ENCODE measurements at places on chromosomes 5 and 9. TPM values are rescaled to one million over a fixed set of nuclear protein-coding genes. Genes with fewer than 3 reads are reported as not detected.

DNA sequence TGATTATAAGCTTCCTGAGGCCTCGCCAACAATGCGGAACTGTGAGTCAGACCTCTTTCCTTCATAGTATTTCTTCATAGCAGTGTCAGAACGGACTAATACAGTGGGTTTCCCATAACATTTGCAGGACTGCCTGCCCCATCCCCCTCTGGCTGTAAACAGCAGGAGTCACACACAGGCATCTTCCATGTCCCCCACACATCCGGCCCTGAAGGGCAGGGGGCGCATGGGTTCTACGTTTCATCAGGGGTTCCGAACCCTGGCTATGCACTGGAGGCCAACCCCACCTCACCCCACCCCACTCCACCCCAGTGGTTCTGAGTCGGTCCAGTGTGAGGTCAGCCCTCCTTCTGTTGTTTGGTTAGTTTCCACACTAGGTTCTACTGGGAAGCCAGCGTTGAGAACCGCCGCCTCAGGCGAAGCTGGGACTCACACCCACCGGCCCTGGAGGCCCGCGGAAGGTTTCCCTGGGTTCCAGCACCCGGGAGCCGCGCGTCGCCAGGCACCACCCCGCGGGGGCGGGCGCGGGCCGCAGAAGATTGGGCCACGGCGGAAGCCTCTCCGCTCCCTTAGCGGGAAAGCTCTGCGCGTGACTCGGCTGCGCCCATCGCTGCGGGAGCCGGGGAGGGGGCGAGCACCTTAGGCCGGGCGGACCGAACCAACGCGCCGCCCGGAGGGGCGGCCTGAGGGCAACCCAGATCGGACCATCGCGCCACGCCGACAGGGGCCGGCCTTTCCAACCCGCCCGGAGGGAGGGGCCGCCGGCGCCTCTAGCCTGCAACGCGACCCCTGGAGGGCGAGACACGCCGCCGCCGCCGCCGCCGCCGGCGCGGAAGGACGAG is at the start of gene RUSC2:
RUSC2 (plus strand) TSS at position 799 of the 842 bp plus-strand sequence. CDS start 56,411 bp downstream, outside the sequence.
- peak; percentile 60 for DNase-seq

- DNase-seq = no peak
Measured at GRCh38 chr9:90998573-90998972, 197.0 kb downstream of the SYK start.

GRCh38 chr9:85200726-85201404 is 531.3 kb downstream of the NTRK2 start:
- DNase-seq = no peak

The ANKRD34B gene
- not detected for polyA plus RNA-seq

GRCh38 chr5:61631438-61631941 is 299.4 kb downstream of the ZSWIM6 start:
- no peak for DNase-seq

The TLX3 gene
- not detected for polyA plus RNA-seq

GRCh38 chr5:17918373-17919104 is 284.3 kb downstream of the TAF11L14 start:
- no peak for DNase-seq

GRCh38 chr5:172453986-172454357 is 353 bp downstream of the SH3PXD2B start:
- no peak for DNase-seq

- DNase-seq = no peak
Measured at GRCh38 chr5:157890836-157891597, 32.1 kb upstream of the CLINT1 start.

The HINT1 gene
- 335 TPM for polyA plus RNA-seq

GRCh38 chr9:128921881-128922763 is 1.3 kb downstream of the PHYHD1 start:
- DNase-seq = no peak

The EPB41L4B gene
- 0.48 TPM for polyA plus RNA-seq

DNA sequence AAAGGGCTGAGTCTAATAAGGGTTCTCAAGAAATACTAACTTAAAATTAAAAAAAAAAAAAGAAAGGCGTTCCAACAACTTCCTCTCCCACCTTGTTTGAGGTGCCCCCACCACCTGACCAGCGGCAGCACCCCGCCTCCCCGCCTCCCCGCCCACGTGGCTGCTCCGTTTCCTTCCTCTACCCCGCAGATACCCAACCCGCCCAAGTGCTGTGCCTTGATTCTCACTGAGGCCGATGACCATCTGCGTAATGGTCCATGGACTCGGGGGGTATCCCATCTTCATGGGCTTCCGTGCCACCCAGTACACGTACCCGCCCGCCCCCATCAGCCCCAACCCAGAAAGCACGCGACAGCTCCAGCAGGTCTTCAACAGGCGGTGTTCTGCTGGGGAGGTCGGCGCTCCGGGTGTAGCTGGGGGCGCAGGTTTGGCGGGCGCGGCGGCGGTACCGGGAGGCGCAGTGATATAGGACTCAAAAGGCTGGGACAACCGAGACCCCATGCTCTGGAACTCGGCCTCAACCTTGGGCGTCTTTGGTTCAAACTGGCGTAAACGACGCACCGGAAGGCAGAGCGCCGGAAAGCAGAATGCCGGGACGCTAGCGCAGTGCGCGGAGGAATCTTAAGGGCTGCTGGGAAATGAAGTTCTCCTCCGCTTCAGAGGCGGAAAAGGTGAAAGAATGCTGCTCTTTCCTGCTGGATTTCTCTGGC is at the start of gene DMAC1:
DMAC1 (minus strand) TSS at position 545 of the 710 bp plus-strand sequence; CDS start at position 501, 44 bp downstream.
- DNase-seq = peak; percentile 31

The PTPN3 gene
- polyA plus RNA-seq = 1.4 TPM

GRCh38 chr9:38682713-38683112 is 37.2 kb downstream of the FAM240B start:
- peak; percentile 60 for DNase-seq

GRCh38 chr5:57447658-57448057 is 35.0 kb downstream of the ACTBL2 start:
- peak; percentile 16 for DNase-seq

DNA sequence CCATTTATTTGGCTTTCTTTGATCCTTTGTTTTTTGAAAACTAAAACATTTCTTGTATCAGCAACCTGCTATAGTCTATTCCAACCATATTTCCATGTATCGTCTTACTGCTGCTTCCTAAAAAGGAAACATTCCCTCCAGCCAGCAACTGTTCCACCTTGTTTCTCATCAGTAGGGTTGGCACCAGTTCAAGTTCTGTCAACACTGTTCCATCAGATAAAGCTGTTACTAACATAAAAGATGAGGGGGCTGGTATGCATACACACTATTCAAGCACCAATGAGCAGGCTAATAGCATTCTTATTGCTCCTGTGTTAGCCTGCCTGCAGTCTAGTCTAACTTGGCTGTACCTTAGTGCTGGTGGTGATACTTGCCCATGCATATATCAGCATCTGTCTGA is 178.3 kb downstream of the CWC27 start:
- no peak for DNase-seq

- peak; percentile 11 for DNase-seq
Measured at GRCh38 chr5:40386289-40386688, 293.4 kb upstream of the PTGER4 start.

The SHISAL2B gene
- polyA plus RNA-seq = not detected

The LHX3 gene
- polyA plus RNA-seq = not detected

The C9orf50 gene
- polyA plus RNA-seq = 0.20 TPM

The CERCAM gene
- polyA plus RNA-seq = 193 TPM

GRCh38 chr9:100992632-100993031 is 35.9 kb upstream of the PLPPR1 start:
- no peak for DNase-seq

- no peak for DNase-seq
Measured at GRCh38 chr5:56898213-56898612, 11.2 kb upstream of the SETD9 start.

The DMRTA1 gene
- not detected for polyA plus RNA-seq

The PCDHA12 gene
- polyA plus RNA-seq = not detected

DNA sequence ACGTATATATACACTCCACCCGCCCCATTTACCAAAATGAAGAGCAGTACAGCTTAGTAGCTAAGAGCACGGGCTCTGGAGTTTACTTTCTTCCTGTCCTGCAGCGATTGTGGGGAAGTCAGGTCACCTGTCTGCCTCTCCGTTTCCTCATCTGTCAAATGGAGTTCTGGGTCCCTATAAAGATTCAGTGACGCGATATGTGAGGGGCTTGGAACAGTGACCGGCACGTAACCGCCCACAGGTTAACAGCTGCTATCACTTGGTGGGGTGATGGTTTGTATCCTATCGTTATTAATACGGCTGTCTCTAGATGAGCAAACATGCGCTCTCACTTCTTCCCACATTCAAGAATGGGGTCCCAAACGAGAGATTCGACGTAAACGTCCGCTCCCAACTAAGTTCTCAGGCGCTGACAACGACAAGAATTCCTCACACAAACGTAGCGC is 426 bp downstream of the FAM114A2 start:
- no peak for DNase-seq

GRCh38 chr9:77864211-77864889 is 167.3 kb downstream of the GNAQ start:
- DNase-seq = no peak

- no peak for DNase-seq
Measured at GRCh38 chr9:70093944-70094343, 50.3 kb downstream of the MAMDC2 start.

DNA sequence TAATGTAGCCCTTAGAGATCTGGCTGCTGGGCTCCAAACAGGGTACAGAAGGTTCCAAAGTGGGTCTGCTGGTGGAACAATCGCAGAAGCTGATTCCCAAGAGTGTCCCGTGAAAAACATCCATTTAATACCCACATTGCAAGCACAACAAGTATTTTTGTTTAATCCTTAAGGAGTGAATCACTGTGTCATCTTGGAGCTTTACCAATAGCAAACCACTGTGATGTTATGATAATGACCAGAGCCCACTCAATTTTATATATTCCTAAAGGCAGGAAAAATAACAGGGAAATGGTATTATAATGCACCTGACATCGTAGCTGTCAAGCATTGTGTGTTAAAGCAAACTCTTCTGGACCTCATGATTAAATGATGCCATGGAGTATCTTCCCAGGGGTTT is 291.9 kb downstream of the FBXL7 start:
- peak; percentile 32 for DNase-seq

The CFAP157 gene
- polyA plus RNA-seq = not detected

DNA sequence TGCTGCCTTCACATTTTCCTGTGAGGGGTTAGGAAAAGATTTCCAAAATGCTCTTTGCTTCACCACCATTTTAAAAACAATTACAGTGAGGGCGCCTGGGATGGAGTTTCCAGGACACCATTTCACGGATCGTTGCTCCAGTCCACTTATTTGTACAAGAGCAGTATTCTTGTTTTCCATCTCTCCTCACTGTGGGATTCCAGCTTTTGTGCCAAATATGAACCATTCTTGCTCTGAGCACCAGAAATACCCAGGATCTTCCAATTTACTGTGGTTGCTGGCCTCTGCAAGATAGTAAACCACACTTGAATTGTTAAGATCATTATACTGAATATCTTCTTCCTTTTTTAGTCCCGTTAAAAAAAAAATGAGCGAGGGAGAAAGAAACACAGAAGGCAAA is 899.5 kb downstream of the TLE1 start:
- DNase-seq = no peak

GRCh38 chr9:137656416-137656815 is 37.6 kb downstream of the EHMT1 start:
- DNase-seq = no peak

DNA sequence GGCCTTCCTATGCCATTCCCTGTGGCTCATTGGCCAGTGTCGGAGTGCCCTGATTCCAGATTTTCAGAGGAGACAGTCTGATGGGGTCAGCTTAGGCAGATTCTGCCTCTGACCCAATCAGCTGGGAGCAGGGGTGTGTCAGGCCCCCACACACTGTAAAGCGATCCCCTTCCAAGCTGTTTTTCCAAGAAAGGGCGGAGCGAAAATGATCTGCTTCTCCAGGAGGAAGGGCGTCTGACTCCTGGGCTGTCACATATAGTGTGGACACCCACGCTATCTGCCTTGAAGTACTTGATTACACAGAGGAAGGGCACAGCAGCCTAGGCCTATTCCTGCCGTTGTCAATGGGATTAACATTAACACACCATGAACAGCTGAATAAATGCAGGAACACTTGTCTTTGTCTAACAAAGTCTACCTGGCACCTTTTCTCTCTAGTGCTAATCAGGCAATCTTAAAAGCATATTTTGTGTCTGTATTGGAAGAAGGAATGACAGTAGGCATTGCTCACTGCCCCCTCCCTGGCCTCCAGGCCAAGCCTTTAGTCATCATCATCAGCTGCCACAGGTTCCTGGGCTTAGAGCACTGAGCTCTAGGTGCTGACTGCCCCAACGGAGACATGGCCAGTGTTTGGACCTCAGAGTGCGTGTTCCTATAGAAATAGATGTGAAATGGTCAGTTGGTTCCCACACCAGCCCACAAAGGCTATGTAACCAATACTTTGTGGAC is 218.7 kb downstream of the MELK start:
- no peak for DNase-seq

GRCh38 chr5:175035882-175036533 is 311.6 kb downstream of the MSX2 start:
- DNase-seq = no peak

The SPINK4 gene
- polyA plus RNA-seq = not detected

- DNase-seq = peak; percentile 14
Measured at GRCh38 chr5:176611435-176611834, 1.5 kb upstream of the GPRIN1 start.
